ENCODE measurements at places on chromosomes 5 and 9. TPM values are rescaled to one million over a fixed set of nuclear protein-coding genes. Genes with fewer than 3 reads are reported as not detected.

ROPN1L gene
- total RNA-seq = 10.4 TPM

GRCh38 chr5:174402222-174402812 lies 322.1 kb upstream of the MSX2 start:
- DNase-seq = no peak

DNA sequence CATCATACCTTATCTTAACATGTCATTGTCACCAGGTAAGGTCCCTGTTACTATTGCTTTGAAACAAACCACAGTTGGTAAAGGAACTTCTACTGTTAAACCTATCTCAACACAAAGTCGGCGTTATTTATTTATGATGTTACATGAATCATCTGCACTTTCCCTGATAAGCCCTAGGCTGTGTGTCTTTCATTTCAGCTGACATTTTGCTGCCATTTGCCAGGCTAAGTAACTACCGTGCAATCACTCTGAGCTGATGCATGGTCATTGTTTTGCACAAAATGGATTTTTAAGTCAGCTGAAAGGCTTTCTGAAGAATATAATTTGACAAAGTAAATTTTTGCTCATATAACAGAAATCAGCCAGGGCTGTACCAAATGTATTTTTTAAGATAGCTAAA lies 546.5 kb downstream of the ZNF608 start:
- DNase-seq = no peak

DNA sequence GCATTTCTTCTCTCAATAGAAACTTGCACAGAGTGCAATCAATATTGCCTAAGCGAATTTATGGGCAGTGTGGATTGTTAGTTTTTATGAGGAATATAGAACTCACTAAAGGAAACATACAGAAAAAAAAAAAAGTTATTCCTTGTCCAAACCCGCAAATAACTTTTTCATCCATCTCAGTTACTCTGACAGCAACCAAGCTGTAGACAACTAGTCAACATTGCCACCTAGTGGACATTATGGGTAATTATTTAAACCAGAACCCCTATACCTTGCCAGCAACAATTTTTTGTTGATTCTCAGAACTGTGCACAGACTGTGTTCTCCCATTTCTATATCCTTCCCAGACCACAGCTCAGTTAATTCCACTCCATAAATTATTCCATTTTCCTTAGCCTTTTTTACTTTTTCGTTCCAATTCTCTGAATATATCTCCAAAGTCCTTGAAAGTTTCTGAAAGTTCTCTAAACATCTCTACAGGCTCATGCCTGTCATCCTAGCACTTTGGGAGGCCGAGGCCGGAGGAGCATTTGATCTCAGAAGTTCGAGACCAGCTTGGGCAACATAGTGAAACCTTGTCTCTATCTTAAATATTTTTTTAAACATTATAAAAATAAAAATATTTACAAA lies 2.6 kb upstream of the AFAP1L1 start:
- no peak for DNase-seq

DNA sequence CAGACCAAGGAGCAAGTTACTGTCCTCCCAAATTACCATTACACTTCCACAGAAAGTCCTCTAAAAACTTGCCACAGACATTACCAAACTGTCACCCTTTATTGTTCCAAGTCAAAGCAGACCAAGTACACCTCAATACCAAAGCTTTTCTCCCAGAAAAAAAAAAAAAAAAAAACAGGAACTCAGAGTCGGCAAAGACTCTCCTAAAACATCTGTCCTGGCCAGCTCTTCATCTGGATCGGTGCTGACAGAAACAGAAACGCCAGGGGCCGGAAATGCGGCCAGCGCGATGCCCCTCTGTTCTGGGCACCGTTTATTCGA lies 718 bp downstream of the DEPDC1B start:
- DNase-seq = no peak

Data from upper lobe of left lung (tissue), 6 donors.